ENCODE measurements at places on chromosomes 12 and 14.

- no peak for DNase-seq
These were observed 678 bp downstream of the ZBTB25 start for GRCh38 chr14:64502887-64503433.

DNA sequence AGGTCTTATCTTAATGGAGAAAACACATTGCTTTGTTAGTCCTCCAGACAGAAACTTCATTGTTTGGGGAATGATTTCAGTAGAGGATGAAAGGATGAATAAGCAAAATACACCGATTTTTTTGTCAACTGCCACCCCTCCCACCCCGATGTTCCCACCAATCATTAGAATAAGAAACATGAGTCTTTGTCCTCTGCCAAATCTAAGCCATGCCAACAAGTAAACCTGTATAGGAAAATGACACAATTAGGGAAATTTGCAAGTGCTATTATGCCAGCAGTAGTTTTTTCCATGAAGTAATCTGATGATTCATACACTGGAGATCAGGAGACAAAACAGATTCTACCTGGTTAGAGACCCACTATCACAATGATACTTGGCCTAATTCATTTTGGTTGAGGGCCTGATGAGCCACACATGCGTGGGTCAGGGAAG is 35.9 kb downstream of the FLRT2 start:
- DNase-seq, result peak; percentile 57

DNA sequence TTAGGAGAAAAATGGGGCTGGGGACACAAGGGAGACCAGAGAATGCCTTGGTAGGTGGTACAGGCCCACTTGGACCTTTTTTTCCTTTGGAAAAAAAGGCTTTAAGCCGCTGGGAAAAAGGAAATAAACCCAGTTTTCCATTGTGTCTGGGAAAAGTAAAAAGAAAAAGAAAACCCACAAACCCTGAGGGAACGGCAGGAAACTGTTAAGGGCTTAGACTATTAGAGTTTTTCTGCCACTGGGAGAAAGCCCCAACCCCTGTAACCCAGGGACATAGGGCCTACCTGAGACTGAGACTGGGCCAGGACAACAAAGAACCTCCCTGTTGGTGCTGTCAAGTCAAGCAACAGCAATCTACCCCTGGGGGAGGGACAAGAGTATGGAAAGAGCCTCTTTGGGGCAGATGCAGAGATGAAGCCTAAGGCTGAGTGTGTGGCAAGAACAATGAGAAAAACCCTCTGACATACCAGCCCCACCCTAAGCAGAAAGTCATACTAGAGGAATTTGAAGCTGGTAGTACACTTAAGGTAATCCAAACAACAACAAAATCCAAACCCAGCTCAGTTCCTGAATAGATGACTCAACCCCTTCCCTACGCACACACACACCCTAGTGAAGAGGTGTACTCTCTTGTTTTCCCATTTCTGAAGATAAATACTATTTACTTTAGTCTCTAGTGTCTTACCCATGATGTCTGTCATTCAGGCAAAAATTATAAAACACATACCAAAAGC is 22.8 kb downstream of the ATF1 start:
- DNase-seq, result peak; percentile 88

- DNase-seq, result no peak
These were observed 58.4 kb downstream of the PTHLH start for GRCh38 chr12:27913999-27914614.

GRCh38 chr14:105919458-105920150 is 393.2 kb downstream of the TMEM121 start:
- no peak for DNase-seq

GRCh38 chr12:115070313-115070712 is 386.3 kb upstream of the TBX3 start:
- DNase-seq, result peak; percentile 24

Measured in fibroblast of skin of right biceps (primary cell).